ENCODE measurements at places on chromosomes 11 and 22.
A peak's percentile ranks its signal among the peaks of the same experiment; 100 is the strongest.

DNA sequence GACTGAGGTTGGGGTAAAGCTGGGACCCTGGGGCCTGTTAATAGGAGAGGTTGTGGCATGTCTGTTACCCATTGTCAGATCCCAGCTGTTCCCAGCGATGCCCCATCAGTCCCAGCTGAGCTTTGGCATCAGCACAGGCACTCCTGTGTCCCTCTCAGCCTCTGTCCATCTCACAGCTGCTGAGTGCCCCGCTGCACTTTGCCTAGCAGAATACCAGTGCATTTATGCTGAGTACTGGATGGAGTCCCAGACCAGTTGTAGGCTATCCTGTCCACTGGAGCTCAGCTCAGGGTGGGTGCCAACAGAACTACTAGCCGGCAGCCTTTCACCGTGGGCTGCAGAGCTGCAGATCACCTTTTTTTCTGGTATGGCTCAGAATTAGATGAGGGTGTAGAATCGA lies 9.9 kb downstream of the FXYD6 start:
- DNase-seq, result no peak

GRCh38 chr11:6468712-6469495 lies 4.8 kb downstream of the TRIM3 start:
- DNase-seq, result peak; percentile 81

DNA sequence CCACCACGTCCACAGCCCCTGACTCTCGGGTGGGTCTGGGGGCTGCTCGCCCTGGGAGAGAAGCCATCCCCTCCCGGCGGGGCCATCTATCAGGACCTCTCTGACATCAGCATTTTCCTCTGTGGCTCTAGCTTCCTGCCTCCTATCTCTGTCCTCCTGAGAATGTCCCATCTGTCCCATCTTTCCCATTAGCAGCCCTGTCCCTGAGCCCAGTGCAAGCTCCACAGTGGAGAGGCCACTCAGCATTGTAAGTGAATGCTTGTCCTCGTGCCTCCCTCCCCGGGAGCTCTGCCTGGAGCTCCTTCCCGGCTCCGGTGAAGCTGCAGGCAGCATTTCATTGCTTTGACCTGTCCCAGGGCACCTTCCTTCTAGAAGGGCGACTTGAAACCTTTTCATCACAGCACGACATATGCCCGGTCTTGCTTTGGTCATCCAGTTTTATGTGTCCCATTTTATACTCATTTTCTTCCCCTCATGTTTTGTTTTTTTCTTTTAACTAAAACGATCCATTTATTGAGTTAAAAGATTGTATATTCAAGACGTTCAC lies 49.7 kb downstream of the RTN4R start:
- no peak for DNase-seq

DNA sequence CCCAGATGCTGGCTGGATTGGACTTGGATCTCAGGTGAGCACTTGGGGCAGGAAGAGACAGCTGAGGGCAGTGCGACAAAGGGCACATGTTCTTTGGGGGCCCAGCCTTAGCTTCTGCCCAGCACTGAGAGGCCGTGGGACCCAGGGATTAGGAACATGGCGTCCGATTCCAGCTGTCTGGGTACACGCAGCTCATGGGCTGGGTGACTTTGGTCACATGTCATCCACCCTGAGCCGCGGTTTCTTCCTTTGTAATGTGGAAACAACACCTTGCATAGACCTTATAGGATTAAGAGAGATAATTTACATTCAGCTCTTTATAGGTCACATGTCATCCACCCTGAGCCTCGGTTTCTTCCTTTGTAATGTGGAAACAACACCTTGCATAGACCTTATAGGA lies 39.8 kb downstream of the MYO18B start:
- DNase-seq, result no peak

GRCh38 chr22:23457380-23457985 lies 122.6 kb downstream of the IGLL1 start:
- DNase-seq, result no peak

DNA sequence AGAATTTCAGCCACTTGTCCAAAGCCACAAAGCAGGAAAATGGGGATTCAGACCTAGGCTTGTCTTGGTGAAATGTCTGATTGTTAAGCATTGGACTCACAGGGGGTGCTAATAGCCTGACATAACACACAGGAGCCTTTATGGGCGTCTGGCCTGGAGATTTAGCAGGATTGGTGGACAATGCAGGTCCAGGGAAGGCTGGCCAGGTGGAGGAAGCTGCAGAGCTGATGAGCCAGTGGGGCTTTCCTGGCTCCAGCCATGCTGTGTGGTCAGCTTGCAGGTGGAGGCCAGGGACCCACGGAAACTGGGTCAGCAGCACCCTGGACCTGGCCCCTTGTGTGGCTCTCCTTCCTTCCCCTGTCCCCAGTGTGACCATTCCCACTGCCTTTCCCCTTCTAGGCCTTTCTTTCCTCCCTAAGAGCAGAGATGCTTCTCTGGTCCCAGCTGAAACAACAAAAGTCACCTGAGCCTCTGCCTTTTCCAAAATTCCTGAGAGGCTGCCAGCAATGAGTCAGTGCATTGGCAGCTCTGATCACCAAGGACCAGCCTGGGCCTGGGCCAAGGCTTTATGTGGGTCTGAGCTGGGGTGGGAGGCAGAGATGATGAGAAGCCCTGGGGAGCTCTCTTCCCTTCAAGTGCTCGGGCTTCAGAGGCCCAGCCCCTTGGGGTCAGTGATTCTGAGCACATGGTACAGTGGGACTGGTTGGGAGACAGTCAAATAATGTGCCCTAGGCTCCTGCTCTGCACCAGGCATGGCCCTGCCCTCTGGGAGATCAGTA lies 85.2 kb downstream of the CCDC81 start:
- DNase-seq, result peak; percentile 95

DNA sequence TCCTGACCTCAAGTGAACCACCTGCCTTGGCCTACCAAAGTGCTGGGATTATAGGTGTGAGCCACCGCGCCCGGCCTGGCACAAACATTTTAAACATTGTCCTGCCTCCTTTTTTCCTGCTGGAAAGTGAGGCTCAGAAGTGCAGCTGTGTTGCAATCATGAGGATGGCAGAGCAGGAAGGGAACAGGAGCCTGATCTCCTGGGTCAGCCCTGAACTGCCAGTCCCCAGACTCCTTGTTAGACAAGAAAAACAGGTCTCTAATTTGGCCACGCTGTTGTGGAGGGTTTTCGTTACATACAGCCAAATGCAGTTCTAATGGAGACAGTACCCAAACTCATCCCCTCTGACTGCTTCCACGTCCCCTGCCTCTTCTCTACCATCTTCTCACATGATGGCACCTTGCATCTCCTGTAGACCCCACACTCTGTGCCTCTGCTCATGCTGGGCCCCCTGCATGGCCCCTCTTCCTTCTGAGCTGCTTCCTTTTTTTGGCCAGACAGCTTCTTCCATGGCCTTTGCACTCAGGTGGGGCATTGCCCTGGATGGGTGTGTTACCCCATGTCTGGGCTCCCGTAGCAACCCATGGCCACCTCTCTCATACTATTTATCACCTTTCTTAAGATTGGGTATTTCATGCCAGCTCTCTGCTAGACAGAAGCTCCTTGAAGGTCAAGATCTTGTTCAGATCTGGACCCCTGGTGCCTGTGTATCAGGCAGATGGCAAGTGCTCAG lies 227.1 kb downstream of the CEP164 start:
- no peak for DNase-seq

DNA sequence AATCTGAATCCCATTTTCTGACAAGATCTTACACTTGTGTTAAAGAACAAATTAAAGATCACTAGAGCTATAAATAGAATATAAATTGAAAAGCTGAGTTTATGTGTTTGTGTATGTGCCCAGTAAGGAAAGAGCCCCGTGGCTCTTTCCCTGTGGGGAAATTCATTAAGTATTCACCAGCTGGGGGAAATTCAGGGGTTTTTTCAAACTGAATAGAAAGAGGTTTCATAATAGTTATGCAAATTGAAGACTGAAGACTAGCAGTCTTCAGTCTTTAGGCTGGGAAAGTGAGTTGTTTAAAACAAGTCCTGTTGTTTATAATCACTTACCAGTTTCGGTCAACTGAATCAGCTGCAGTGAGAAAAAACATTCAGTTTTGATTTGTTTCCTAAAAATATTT lies 11.3 kb upstream of the MS4A7 start:
- DNase-seq, result no peak

GRCh38 chr11:115623021-115623451 lies 118.8 kb upstream of the CADM1 start:
- DNase-seq, result peak; percentile 32

DNA sequence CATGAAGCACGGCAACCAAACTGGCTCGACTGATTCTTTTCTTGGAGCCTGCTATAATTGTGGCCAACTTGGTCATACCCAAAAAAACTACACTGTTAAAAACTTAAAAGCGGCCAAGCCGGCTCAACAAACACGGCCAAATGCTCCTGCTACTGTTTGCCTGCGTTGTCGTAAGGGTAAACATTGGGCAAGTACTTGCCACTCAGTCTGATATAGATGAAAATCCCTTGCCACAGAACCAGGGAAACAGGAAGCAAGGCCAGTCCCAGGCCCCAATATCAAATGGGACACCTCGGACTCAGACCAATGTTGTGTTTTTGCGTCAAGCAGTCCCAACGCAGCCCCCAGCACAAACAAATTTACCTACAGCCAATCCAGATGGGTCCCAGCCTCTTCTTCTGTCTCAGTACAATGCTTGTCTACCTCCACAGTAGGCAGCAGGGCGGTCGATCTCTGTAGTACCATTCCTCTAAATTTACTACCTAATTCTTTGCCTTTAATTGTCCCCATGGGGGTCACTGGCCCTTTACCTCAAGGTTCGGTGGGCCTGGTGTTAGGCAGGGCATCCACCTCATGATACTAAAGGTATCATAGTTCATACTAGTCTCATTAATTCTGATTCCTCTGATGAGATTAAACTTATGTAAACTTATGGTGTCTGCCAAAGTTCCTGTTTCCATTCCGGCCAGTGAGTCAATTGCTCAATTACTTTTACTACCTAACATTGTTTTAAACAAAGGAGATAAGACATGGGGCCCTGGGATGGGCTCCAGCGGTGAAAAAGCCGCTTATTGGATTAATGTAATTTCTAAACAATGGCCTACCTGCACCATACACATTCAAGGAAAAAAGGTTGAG lies 3.7 kb upstream of the COMT start:
- peak; percentile 21 for DNase-seq

DNA sequence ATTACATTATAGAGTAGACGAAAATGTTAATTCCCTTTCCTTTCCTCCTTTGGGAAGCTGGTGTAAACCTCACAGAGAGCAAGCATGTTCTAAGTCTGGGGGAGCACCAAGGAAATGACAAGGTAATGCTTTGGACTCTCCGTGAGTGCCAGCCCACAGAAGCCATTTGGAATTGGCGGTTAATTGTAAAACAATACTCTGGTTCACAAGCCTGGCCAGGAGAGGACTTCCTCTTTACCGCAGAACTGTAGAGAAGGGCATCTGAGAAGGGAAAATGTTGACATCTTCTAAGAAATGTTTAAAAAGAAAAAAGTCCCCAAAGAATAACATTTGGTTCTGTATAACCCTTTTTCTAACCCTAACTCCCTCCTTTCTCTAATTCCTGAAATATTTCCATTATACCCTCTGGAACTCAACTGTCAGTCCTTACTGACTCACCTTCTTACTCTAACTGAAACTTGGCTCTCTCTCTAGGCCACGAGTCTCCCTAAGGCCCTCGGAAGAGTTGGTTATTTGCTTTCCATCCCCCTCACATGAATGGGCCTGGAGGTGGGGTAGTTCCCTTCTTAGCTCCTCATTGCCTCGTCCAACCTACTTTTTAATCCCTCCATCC lies 379.8 kb downstream of the SOX6 start:
- DNase-seq, result peak; percentile 92

DNA sequence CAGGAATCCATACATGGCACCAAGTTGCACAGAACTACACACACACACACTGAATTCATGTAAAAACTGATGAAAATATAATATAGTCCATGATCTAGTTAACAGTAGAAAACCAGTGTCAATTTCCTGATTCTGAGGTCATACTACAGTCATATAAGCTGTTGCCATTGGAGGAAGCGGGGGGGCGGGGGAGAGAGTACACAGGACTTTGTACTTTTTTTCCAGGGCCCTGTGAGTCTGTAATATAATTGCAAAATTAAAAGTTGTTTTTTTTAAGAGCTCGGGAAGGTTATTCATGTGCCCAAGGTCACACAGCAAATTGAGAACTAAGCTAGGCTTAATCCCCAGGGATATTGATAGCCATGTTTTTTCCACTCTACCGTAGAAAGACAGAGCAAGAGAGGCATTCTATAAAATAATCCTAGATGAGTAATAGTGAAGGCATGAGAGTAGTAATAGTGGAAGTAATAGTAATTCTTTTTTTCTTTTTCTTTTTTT lies 312.3 kb downstream of the MN1 start:
- DNase-seq, result peak; percentile 46

DNA sequence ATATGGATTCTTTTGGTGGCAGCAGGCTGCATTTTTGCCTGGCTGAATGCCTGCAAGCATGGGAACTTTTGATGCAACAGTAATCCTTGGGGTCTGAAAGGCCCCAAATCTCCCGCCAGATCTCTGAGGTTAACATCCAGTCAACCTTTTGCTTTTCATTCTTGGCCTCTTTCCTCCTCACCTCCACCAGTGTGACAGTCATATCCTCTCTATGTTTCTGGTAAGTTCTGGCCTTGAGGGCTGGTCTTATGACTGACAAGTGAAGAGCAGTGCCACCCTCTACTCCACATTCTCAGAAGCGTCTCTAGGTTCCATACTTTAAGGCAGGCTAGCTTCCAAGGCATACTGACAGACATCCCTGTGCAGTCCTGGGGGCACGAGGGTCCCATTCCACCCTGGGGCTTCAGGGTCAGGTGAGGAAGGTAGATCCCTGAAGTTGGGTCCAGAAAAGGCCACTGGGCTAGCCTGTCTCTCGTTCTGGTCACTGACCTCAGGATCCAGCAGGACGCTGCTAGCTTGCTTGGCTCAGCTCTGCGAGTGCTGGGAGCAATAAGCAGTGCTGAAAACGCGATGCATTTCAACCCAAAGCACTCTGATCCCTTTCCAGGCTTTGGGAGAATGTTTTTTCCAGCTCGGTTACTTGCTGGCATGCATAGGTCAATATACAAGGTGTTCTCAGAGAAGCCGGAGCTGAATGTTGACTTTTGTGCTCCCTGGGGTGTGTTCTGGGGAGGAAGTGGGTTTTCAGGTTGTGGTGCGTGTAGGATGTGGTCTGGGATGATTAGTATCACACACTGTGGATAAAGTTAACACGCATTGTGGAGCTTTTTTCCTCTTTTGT lies 75.2 kb downstream of the PTPRJ start:
- peak; percentile 34 for DNase-seq

DNA sequence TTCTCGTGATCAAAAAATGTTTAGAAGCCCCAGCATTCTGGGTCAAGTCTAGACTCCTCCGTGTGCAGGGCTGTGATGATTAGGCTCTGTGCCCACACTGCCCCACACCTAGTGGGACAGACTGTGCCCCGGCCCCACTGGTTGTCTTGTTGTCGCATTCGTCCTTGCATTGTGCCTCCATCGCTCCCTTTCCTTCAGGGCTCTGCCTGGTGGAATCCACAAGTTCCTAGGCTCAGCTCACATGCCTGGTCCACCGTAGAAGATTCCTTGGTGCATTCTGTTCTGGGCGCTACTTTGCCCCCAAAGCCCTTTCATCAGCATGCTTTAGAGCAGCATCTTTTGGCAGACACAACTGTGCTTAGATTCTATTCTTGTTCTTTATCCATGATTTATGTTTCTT lies 23.5 kb upstream of the THY1 start:
- DNase-seq, result no peak

All from fibroblast of the aortic adventitia (primary cell).